AG20443 (cell line): ENCODE measurements at places on chromosomes 3 and 15.

GRCh38 chr15:55588070-55588814 lies at the start of gene PYGO1:
Gene PYGO1, minus strand, starts transcription at chr15:55588345. Its CDS starts 462 bp downstream, at chr15:55587883.
- DNase-seq, result peak; percentile 88

GRCh38 chr3:185613016-185613415 lies 26.9 kb downstream of the SENP2 start:
- no peak for DNase-seq

GRCh38 chr3:124221422-124221821 lies 229.5 kb upstream of the ROPN1 start:
- DNase-seq, result no peak

- no peak for DNase-seq
Observed at GRCh38 chr3:100606894-100607512, 2.4 kb upstream of the ADGRG7 start.

DNA sequence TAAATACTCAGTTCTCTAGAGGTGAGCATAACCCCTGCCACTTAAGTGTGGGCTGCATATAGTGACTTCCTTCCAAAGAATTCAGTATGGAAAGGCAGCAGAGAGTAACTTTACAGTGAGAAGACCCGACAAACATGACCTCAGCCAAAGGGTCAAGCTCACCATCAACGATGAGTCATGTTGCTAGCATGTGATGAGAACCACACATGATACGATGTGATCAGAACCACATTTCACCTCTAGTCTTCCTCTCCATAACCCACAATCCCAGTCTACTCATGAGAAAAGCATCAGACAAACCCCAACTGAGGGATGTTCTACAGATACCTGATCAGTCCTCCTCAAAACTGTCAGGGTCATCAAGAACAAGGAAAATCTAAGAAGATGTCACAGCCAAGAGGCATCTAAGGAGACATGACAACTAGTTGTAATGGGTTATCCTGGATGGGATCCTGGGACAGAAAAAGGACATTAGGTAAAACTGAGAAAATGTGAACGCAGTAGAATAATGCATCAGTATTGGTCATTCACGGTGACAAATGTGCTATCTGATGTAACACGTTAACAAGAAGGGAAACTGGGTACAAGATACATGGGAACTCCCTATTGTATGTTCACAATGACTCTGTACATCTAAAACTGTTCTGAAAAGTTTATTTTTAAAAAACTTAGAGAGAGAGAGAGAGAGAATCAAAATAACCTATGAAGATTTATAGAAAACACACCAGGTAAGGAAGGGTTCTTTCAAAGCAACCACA lies 28.3 kb downstream of the SEC61A1 start:
- DNase-seq, result peak; percentile 73
